Endothelial cell of umbilical vein (primary cell): ENCODE measurements at places on chromosomes 6 and 20.

GRCh38 chr6:39599973-39600372 is 125.2 kb downstream of the KIF6 start:
- DNase-seq: no peak

GRCh38 chr6:1631251-1631650 is 21.5 kb downstream of the FOXC1 start:
- no peak for DNase-seq

DNA sequence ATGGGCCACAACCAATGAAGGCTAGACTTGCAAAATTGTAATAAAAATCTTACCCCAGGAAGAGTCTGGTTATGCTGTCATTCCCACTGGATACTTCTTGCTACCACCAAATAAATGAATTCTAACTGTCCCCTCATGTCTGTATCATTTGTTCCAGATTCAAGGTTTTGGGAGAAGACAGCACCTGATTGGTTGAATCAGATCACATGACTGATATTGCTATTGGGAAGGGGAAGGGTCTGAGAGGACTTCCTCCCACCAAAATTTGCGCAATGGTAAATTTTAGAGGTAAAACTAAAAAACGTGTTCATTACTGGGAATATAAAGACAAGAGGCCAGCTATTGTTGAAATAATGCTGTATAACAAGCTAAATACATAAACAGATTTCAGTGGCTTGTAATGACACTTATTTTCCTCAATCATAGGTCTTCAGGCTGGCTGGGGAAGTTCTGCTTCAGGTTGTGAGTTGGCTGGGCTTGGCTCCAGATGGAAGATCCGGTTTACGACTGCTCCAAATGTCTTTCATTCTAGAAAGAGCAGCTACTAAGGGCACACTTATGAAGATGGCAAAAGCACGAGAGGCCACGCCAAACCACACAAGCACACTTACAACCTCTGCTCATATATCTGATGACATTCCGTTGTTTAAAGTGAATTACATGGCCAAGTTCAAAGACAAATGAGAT is 27.1 kb upstream of the TASP1 start:
- no peak for DNase-seq

DNA sequence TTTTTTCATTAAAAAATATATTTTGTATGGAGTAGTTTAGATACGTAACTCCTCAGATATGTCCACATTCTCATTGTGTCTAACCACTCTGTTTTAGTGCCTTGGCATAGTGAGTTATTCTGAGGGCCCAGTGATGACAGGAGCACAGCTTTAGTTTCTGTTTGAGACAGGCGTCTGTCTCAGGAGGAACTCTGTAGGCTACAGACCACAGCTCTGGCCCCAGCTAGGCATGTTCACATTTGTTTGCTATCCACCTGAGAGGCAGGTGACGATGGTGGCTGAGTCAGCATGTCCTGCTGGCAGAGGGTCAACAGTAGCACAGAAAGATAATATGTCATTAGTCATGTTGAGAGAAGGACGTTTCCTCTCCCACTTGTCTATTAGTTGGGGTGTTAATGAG is 16.3 kb downstream of the LRRC1 start:
- no peak for DNase-seq

GRCh38 chr6:101605874-101606273 is 212.4 kb downstream of the GRIK2 start:
- no peak for DNase-seq

DNA sequence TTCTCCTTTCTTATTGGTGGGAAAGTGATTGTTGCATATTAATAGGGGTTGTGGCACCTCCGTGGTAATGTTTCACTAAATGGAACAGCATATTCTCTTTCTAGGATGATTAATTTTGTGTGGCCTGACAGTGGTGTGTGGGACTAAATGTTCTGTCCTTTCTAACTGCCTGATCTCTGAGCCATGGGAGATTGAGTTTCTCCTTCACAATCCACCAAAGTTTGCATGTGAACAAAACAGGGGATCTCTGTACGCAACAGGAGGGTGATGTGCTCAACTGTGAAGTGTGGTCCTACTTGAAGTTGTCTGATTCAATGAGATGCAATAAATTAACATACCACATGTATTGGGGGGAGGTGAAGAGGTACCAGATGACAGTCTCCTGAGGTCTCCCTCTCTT is 19.3 kb downstream of the BCAS1 start:
- no peak for DNase-seq
